Activated CD4-positive, CD25-positive, alpha-beta regulatory T cell treated with anti-CD3 and anti-CD28 coated beads, Interleukin-2, amount 50 U/mL, for 16 hours (primary cell): ENCODE measurements at places on chromosomes 6 and 20.

GRCh38 chr20:13265941-13266340 is 44.9 kb downstream of the ISM1 start:
- DNase-seq = no peak

GRCh38 chr6:12555267-12555666 is 161.3 kb upstream of the PHACTR1 start:
- DNase-seq = no peak

- no peak for DNase-seq
Measured at GRCh38 chr6:3053231-3053508, 15.1 kb upstream of the RIPK1 start.

- no peak for DNase-seq
Measured at GRCh38 chr6:41428996-41429421, 93.6 kb downstream of the NCR2 start.

GRCh38 chr20:5971203-5971602 is 20.8 kb downstream of the MCM8 start:
- no peak for DNase-seq

- DNase-seq = no peak
Measured at GRCh38 chr20:51420111-51420510, 122.4 kb downstream of the NFATC2 start.

GRCh38 chr20:23340524-23340923 is 10.1 kb upstream of the NXT1 start:
- DNase-seq = no peak

DNA sequence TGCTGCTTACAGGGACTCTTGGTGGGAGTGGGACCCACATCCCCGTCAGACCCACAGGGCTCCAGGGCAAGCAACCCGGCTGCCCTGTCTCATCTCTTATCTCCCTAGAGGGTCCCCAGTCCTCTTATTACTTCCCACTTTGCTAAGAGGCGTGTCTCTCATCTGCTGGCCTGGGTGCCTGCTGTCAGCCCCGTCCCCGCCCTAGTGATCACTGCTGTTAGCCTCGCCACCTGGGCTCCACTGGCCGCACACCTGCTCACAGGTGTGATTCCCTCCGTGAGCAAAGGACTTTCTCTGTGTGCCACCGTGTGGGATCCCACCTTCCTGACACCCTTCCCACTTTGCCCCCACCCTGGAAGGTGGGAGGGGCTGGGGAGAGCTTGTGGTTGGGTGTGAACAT is 57.6 kb downstream of the TCP11 start:
- no peak for DNase-seq

DNA sequence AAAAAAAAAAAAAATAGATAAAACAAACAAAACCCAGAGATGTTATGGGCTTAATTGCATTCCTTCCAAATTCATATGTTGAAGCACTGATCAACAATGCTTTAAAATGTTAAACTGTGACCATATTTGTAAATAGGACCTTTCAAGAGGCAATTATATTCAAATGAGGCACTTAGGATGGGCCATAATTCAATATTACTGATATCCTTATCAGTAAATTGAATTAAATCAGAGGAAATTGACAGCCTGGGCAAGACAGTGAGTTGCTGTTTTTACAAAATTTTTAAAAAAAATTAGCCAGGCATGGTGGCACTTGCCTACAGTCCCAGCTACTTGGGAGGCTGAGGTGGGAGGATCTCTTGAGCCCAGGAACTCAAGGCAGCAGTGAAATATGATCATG is 364.1 kb downstream of the GJA1 start:
- DNase-seq = no peak

DNA sequence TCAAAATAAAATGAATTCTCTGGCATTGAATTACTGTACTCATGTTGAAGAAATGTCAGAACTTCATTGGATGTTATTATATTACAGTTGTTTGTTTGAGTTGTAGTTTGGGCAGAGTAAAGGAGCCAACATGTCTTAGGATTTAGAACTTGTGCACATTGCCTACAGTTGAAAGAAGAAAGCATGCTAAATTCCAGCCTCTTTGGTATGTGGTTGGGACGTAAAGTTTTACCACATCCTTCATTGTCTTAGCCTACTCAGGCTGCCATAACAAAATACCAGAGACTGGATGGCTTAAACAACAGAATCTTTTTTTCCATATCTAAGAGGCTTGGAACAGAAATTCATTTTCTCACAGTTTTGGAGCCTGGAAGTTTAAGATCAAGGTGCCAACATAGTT is 42.4 kb downstream of the HFE start:
- no peak for DNase-seq

- no peak for DNase-seq
Measured at GRCh38 chr6:13851330-13851729, 37.0 kb upstream of the MCUR1 start.

DNA sequence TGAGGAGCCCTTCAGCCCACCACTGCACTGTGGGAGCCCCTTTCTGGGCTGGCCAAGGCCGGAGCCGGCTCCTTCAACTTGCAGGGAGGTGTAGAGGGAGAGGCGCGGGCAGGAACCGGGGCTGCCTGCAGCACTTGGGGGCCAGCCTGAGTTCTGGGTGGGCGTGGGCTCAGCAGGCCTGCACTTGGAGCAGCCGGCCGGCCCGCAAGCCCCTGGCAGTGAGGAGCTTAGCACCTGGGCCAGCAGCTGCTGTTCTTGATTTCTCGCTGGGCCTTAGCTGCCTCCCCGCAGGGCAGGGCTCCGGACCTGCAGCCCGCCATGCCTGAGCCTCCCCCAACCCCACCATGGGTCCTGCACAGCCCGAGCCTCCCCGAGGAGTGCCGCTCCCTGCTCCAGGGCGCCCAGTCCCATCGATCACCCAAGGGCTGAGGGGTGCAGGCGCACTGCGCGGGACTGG is 101.7 kb upstream of the ADGRB3 start:
- no peak for DNase-seq

DNA sequence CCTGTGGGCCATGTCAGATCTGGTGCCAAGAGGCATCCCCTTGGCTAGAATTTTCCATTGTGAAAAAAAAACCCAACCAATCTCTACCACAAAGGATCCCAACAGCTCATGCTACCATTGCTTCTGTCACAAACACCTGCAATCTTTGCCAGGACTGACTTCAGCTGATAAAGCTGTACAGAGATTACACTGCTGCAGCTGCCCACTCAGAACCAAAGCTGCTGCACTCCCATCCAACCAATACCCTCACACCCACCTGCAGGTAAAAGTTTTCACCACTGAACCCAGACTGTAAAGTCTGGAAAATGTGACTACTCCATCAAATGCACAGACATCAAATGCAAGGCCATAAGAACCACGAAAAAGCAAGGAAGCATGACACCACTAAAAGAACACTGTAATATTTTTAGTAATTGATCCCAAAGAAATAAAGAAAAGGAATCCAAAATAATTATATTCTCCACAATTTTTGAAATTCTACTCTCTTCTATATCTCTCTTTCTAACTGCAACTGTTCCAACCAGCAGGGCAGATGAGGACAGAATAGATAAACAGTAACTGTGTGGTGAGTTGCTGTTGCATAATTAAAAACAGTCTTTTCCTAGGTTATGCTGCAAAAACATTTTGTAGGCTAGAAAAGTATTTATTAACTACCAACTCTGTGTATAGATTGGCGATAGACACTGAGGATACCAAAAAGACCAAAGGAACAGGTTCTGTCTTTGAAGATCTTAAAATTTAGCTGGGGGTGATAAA is 128.0 kb upstream of the MCHR2 start:
- no peak for DNase-seq

DNA sequence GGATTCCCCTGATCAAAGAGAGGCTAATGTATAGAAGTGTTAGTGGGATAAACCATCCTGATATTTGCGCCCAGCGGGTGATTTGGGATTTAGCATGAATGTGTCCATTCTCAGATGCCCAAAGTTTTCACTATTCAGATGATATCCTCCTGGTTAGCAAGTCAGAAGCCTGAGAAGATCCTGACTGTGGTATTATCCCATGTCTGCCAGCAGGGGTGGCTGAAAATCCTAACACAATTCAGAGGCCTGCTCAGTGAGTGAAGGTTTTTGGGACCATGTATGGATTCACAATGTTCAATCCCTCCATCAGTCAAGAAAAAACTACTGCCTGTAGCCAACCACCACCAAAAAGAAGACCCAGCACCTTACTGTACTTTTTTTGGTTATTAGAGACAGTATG is 34.1 kb upstream of the SPACA1 start:
- no peak for DNase-seq

DNA sequence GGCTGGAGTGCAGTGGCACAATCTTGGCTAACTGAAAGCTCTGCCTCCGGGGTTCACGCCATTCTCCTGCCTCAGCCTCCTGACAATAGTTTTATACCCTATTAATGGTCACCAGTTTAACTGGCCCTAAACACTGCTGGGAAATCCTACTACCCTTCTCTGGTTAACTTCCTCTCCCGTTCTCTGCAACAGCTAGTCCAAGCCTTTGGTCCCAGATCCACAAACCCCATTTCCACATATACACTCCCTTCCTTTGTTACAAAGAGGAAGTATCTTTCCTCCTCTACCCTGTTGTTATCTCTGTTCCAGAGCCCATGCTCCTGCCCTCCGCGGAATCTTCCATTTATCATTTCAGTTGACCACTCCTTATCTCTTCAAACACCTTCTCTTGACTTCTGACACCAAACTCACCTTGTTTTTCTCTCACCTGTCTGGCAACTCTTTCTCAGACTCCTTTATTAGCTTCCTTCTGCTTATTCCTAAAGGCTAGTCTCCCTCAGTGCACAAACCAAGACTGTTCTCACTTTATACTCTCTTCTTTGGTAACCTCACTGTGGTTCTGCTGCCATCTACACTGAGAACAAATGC is 25.0 kb upstream of the TBC1D22B start:
- DNase-seq = no peak

GRCh38 chr6:152166497-152166896 is 359.0 kb downstream of the ESR1 start:
- DNase-seq = no peak

DNA sequence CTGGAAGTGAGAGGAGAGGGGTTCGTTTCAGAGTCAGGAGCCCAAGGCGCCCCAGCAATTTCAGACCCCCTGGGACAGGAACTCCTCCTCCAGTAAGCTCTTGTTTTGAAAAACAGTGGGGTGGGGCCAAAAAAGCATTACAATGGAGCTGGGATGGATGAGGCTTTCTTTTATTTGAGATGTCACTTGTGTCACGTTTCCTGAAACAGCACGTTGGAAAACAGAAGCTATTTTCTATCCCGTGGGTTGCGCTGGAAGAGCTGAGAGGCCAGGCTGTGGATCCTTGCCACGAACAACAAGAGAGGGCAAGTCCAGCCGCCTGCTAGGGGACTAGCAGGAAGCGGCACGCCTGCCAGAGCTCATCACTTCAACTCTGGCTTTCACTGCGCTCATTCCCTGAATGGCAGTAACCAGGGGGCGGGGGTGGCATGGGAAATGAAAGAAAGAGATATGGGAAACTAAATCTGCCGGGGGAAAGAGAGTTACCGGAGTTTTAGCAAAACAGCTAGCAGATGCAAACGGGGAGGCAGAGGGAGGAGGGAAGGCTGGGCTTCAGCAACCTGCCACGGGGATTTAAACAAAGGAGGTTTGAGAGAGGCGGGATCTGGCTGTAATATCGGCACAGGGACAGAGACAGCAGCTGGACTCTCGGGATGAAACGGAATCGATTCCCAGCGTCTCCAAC is 34.6 kb downstream of the GCNT2 start:
- DNase-seq = no peak

GRCh38 chr20:33601861-33602260 is 60.3 kb upstream of the C20orf144 start:
- no peak for DNase-seq

- no peak for DNase-seq
Measured at GRCh38 chr6:151236668-151237401, 2.9 kb upstream of the AKAP12 start.

GRCh38 chr20:18904624-18905023 is 91.0 kb downstream of the SCP2D1 start:
- no peak for DNase-seq

- DNase-seq = no peak
Measured at GRCh38 chr6:31495580-31495979, 2.4 kb upstream of the MICB start.

GRCh38 chr6:48889429-48889828 is 573.6 kb downstream of the MMUT start:
- DNase-seq = no peak

DNA sequence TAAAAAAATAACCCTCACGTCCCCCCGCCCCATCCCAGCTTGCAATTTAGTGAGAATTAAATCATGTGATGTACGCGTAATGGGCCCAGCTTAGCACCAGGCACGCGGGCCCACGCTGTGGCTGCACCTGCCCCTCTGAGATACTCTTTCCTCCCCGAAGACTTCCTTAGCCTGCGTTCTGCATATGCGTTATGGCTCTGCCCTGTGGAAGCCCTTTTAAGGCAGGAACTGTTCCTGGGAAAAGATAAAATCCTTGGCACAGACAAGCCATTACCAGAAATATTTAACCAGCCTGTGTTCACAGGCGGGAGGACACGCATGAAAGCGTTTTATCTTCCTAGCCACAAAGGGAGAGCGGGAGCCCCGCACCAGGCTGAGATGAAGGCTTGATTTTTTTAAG is 311.0 kb downstream of the LRFN2 start:
- DNase-seq = no peak

- DNase-seq = no peak
Measured at GRCh38 chr20:53664121-53664520, 70.5 kb upstream of the ZNF217 start.

GRCh38 chr20:13422637-13423036 is 201.6 kb downstream of the ISM1 start:
- DNase-seq = no peak

- no peak for DNase-seq
Measured at GRCh38 chr6:143774347-143774746, 68.8 kb upstream of the LTV1 start.

DNA sequence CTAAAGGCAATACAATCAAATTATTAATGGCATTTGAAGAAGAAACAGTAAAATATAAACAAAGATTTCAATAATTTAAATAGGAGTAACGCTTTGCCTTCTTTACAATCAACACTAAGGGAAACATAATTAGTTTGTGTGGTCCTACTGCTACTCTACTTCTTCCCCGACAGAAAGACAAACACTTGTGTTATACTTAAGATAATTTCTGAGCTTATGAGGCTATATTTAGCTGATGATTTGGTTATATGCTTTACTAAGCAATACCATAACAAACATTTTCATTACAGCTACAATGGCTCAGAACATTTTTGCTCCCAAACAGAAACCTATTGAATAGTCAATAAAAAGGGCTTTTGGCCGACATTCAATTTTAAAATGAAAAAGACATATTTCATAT is 1217.2 kb upstream of the GJE1 start:
- no peak for DNase-seq

- DNase-seq = no peak
Measured at GRCh38 chr6:53189554-53189953, 40.9 kb upstream of the GCM1 start.

- no peak for DNase-seq
Measured at GRCh38 chr6:119204719-119205118, 126.3 kb upstream of the FAM184A start.
